ENCODE measurements at places on chromosomes 5 and 9.

DNA sequence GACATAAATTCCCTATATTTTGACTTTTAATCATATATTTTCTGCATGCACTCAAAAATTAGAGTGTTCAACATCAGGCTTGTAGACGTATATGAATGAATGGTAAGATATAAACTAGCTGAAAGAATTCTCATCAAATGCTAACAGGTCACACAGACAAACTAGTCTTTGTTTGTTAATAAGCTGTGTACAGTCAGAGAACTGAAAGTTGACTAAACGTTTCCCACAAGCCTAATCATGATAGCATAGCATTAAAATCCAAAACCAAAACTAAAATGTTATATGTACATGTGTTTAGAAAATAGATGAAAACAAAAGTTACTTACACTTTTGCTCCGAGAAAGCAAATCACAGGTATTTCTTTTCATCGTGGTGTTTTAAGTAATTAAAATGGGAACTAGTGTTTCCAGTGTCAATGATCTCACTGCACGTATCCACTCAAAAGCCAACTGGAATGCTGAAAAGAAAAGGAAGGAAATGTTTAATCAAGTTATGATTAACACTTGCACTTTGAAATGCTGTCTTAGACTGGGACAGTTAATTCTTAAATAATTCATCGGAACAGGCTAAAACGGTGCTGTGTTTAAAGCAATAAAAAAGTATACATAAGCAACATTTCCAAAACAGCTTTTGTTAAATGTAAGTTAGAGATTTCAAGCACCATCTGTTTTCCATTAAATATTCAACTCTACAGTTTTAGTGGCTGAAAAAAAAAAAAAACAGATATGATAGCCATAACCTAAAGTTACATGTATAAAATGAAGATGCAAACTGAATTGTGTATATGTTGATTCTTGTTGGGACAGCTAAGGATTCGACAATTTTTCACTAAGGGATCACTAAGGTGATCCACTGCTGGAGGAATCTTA is 291.9 kb upstream of the PDE4D start:
- no peak for DNase-seq

DNA sequence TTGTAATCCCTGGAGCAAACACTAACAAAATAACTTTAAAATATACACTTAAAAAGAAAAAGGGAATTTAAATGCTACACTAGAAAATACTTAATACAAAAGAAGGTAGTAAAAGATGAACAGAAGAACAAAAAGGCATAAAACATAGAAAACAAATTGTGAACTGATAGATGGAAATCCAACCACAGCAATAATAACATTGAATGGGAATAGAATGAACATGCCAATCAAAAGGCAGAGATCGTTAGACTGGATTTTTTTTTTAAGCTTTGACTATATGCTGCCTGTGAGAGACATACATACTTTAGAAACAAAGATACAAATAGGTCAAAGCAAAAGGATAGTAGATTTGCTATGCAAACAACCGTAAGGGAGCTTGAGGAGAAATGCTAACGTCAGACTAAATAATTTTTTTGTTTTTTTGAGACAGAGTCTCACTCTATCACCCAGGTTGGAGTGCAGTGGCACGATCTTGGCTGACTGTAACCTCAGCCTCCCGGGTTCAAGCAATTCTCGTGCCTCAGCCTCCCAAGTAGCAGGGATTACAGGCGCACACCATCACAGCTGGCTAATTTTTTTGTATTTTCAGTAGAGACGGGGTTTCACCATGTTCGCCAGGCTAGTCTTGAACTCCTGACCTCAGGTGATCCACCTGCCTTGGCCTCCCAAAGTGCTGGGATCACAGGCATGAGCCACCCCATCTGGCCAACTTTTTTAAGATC is 6.5 kb downstream of the ABO start:
- no peak for DNase-seq

GRCh38 chr5:137145721-137146120 is 353.4 kb downstream of the SPOCK1 start:
- no peak for DNase-seq

DNA sequence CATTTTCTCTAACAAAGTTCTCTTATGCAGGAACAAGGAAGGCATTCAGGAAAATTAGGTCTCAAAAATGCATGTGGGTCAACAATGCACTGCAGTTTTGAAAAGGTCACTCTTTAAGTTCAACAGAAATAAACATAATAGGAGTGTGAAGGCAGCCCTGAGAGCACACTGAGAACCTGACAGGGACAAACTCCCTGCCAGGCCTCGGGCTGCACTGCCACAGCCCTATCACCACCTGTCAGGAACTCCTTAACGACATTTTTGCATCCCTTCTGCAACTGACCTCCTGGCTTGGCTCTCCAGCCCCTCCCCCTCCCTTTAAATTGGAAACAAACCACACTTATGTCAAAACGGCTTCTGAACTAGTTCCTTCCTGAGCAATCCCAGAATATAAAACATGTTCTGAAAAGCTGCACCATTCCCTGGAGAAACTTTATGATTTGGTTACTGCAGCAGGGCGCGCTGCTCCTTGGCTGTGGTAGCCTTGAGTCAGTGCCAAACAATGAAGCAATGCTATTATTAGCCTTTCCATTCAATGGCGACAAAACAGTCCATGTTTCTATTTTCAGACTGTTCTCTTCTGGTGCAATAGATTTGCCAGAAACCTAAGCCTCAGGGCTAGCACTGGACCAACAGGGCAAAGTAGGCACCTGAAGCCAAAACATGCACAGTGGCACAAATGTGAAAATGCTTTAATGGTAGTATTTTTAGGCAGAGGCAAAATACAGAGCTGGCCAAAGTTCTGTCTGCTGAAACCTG is 160.1 kb upstream of the ZNF608 start:
- no peak for DNase-seq

DNA sequence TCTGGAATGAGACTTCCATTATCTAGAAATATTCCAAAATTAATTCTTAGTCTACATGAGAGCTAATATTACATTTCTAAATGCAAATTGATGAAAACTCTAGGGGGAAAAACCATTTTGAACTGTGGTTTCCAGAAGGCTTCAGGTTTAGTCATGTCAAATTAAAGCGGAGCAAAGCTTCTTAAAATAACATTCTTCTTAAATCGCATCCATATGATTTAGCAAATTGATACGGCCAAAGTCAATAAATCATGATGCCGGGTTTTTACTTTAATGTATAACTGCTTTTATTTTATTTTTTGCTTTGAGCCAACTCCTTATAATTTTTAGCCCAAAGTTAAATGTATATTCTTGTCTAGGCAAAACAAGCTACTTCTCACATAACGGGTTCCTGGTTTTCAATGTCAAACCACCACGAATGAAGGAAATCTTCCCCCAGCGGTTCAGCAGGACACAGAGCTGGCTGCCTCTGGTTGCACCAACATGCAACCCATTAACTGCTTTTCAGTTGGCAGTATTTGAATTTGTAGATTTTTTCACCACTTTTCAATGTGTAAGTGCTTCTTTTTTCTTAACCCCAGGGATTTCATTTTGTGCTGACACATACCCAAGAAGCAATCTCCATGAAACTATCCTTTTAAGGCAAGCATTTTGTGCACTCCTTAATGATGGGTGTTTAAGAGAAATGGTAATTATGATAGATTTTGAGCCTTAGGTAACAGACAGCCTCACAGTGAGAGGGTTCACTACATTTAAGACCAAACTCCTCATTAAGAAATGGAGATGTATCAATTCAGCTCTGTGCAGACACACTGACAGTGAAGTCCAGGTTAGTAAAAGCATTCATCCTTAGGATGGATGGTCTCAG is 35.5 kb downstream of the EFNA5 start:
- no peak for DNase-seq

DNA sequence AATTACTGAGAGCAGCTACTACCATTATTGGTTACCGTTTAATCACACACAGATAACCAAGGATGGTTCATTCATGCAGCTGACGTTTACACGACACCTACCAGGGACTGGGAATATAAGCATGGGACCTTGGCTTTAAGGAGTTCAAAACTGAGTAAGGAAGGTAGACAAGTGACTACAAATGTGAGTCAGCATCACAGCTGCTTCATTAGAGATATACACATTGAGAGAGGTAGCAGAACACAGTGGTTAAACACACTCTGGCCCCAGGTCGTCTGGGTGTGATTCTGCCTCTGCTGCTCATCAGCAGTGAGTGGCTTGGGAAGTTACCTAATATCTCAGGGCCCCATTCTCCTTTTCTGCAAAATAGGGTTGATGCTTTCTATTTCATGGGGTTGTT is 268.6 kb downstream of the NR3C1 start:
- no peak for DNase-seq

GRCh38 chr5:90691533-90691932 is 132.9 kb downstream of the ADGRV1 start:
- DNase-seq = no peak

DNA sequence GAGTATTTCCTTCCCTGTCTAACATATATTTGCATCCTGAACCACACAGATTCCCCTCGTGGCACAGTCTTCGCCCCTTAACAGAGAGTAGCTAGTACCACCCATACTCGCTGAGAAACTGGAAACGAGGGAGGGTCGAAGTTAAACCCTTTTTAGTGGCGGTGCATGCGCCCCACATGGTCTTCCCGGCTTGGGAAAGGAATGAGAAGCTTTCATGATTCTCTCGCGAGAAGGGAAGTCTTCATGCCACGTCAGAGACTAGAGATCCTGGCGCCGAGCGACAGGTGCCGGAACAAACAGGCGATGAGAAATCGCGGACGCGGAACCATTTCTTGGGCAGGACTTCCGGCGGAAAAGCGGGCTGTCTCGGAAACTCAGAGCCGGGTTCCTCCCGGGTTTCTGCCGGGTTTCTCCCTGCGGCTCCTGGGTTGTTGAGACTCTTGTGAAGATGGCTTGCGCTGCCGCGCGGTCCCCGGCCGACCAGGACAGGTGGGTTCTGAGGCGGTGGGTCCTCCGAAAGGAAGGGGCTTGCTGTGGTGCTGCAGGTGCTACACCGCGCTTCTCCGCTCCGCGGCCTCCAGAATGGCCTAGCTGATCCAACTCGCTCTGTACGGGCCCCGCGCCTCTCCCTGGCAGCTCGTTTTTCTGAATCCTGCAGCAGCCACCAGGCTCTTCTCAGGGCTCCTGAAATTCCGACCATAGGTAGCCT is at the start of gene SRP19:
TSS of gene SRP19 (plus strand) at position 359 of the 709 bp plus-strand sequence. CDS start at position 449, 90 bp downstream.
- DNase-seq = peak; percentile 89

DNA sequence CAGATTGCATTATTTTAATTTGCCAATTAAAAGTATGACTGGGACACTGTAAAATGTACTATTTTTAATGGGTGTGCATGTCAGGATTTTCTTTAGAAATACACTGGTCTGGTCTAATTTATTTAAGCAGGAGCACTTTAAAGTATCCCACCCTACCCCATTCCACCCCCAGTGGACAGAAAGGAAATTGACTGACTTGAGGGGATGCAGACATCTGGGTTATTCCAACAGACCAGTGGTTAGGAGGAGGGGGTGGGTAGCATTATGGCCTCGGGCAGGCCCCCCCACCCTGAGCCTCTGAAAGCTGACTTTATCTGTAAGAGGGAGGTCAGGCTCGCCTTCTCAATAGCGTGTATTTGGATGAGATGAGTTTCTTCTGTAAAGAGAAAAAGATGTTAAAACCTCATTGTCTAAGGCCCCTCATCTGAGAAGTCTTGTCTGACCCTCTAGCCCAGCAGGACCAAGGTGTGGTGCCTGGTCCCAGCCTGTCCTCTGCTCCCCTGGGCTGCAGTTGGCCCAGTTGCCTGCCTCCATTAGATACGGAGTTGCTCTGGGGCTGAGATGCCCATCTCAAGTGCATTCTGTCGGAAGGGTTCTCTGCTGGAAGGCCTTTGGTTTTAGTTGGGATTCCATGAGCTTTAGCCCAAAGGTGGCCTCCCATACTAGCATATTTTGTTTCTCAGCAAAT is 4.4 kb downstream of the HNRNPAB start:
- DNase-seq = no peak

DNA sequence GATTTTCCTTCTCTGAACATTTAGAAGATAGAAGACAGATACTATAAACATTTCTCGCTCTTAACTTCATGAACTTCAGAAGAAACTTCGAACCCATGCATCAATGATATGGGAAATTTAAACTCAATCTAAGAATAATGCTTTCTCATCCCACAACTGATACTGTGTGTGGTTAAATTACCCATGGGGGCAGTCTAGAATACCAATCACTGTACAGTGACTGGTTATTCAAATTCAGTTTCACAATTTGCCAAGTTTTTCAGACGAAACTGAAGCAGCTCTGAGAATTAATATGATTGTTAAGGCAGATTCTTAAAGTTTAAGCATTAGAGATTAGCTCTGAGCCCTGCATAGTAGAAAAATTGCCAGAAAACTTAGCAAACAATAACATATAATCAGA is 431.0 kb downstream of the SH3GL2 start:
- no peak for DNase-seq

DNA sequence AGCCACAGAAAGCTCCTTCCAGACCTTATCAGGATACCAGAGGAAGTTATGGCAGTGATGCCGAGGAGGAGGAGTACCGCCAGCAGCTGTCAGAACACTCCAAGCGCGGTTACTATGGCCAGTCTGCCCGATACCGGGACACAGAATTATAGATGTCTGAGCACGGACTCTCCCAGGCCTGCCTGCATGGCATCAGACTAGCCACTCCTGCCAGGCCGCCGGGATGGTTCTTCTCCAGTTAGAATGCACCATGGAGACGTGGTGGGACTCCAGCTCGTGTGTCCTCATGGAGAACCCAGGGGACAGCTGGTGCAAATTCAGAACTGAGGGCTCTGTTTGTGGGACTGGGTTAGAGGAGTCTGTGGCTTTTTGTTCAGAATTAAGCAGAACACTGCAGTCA is 70.8 kb upstream of the ENTREP1 start:
- DNase-seq = no peak

GRCh38 chr9:97847474-97848214 is 5.4 kb upstream of the FOXE1 start:
- DNase-seq = no peak

GRCh38 chr9:72205513-72205912 is 56.3 kb downstream of the GDA start:
- peak; percentile 10 for DNase-seq
